ENCODE measurements at places on chromosomes 7 and 10. TPM values are rescaled to one million over a fixed set of nuclear protein-coding genes. Genes with fewer than 3 reads are reported as not detected.

DNA sequence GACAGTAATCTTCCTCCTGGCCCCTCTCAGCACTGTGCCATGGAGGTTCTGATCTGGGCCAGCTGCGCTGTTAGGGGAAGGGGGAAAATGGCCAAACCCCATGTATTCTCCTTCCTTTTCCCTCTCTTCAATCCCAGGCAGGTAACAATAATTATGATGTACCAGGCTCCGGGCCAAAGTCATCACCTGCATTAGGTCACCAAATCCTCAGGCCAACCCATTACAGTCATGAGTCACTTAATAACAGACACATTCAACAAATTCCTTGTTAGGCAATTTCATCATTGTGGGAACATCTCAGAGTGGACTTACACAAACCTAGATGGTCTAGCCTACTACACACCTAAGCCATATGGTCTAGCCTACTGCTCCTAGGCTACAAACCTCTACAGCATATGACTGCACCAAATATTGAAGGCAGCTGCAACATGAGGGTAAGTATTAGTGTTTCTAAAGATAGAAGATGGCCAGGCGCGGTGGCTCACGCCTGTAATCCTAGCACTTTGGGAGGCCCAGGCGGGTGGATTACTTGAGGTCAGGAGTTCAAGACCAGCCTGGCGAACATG lies 2.2 kb upstream of the HSPB1 start:
- no peak for DNase-seq

GRCh38 chr7:38425509-38425908 lies 152.1 kb upstream of the TARP start:
- DNase-seq = no peak

The SPDYE9 gene
- not detected for total RNA-seq

The OGDHL gene
- 0.70 TPM for total RNA-seq

The SH2B2 gene
- total RNA-seq = 1.8 TPM
